ENCODE measurements at places on chromosomes 12 and 14.

DNA sequence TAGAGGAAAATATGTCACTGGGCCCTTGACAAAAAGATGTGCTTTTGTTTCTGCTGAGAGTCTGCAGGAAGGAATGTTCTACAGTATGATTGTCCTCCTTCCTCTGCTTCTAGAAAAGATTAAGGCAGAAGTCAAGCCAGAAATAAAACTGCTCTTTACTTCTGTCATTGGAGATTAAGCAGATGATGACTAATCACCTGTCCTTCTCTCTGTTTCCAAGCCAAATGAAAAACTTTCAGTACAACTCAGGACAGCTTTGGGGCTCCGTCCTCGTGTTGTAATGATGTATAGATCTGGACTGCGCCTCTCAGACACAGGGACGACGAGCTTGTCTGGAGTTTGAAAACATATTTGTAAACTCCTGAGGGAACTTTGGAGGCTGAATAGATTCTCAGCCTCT lies 159.3 kb downstream of the DYRK2 start:
- DNase-seq, result no peak

GRCh38 chr12:64029013-64029857 lies 184.7 kb downstream of the SRGAP1 start:
- DNase-seq, result no peak

DNA sequence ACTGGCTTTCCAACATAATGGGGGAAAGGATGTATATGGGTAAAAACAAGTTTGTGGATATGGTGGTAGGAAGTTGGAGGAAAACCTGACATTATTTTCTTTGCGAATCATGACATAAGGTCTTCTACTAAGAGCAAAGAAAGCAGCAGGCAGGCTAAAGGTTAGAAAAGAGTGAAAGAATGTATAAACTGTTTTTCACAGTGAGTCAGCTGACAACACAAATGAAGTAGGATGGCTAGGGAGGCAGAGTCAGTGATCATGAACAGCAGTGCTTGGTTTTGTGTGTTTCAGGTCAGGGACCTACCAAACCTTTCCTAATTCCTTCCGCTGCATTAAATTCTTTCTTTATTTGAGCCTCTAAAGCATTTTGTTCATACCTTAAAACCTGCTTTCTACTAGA lies 46.3 kb upstream of the CATSPERB start:
- DNase-seq, result no peak

- DNase-seq, result no peak
These were observed 82.4 kb downstream of the IPO8 start for GRCh38 chr12:30613119-30613830.

GRCh38 chr14:102565959-102566358 lies 26.5 kb upstream of the RCOR1 start:
- DNase-seq, result no peak

- no peak for DNase-seq
These were observed 242.2 kb upstream of the OR4E1 start for GRCh38 chr14:21915826-21916225.

DNA sequence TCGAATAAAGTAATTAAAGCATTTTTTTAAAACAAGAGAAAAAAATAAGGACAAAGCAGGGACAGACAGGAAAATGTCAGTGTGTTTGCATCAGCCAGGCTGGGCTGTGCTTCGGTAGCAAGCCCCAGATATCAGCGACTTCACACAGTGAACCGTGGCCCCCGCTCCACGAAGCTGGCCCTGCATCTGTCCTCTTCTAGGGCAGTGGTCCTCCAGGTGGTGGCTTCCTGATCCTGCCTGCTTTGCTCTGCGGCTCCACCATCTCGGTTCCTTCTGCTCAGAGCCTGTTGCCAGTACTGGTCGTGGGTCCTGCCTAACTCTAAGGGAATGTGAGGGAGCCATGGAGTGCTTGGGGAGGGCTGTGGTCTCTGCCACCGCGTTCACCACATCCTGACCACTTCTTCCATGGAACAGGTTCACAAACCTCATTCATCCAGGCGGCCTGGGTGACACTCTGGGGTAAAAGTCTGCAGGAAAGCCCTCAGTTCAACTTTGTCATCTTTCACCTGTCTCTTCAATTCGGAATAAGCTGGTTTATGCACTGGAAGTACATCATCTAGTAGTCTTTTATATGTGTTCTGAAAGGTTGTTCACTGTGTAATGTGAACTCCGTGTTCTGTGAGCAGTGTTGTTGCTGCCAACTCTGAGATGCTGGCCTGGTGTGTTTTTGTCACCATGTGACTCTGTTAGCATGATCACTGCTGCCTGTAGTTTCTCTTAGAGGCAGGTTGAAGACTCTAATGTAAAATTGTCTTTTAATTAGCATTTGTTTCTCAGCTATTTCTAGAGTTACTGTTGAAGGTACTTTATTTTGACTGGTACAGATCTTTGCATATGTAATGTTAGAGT lies 47.9 kb downstream of the ANKRD9 start:
- DNase-seq, result no peak

DNA sequence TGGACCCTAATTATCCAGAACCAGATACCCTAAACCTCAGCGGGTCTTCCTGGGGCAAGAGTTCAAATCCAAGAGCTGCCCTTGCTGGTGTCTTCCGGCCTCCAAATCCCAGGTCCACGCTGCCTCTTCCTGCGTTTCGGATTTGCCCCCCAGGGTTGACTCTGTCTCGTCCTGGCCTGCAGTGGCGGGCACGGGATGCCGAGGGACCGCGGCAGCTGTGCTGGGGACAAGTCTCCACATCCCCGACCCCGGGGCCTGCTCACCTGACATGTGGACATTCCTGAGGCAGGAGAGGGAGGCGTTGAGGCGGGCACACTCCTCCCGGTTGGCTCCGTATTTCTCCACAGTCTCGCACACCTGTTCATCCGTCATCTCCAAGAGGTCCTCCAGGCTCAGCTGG lies 113.6 kb downstream of the KSR2 start:
- no peak for DNase-seq

DNA sequence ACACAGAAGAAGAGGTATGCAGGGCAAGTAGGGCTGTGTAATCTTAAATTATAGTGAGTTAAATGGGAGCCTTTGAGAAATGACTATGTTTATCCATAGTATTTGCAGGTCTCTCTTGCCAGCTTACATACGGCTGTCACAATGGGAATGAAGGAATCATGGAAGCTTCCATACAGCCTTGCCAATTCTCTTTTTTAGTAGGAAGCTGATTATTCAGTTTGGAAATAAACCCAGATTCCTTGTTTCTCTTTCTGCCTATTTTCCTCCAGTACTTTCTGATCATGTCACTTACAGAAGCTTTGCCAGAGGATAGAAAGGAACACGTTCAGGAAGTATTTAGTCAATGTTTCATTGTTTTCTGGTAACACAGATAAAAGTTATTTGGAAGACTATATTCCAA lies 217.4 kb upstream of the DIO2 start:
- no peak for DNase-seq

- DNase-seq, result no peak
These were observed 1.6 kb downstream of the CMKLR1 start for GRCh38 chr12:108337235-108338223.

- no peak for DNase-seq
These were observed 207.5 kb downstream of the FOXN3 start for GRCh38 chr14:89209558-89209957.

GRCh38 chr12:85130646-85131045 lies 94.5 kb downstream of the LRRIQ1 start:
- DNase-seq, result no peak

- DNase-seq, result no peak
These were observed 4.6 kb downstream of the OVCH1 start for GRCh38 chr12:29492891-29493290.

DNA sequence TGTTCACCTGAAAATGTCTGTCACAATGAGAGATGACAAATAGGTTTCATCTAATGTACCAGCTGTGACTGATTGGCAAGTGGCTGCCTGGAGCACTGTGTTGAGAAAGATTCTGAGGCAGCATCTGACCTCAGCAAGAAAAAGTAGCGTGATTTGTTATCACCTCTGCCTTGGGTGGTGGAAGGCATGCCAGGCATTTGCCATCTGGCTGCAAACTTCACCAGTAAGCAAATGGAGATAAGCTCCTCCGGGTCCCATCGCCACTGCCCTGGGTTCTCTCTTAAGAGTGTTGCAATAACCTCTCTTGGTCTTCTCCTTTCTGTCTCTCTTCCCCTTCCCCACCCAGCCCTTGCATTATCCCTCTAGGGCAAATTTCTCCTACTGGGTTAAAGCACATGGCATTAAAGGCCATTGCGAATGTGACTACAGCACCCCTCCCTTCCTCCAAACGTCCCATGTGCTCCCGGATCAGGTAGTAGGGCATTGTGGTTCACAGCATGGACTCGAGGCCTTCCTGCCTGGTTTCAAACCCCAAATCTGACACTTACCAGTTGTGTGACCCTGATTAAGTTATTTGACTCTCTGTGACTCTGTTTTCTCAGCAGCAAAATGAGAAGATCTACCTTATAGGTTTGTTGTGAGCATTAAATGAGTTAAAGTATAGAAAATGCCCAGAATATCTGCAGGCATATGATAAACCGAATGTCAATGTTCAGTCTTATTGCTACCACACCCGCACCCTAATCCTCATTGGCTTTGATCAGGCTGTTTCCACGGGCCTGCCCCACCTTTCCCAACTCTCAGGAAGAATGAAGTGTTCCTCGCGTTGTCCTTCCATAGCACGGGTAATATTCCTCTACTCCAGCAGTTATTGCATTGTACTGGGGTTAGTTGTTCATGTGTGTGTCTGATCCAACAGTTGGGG lies 8.2 kb upstream of the LGALS3 start:
- DNase-seq, result no peak

DNA sequence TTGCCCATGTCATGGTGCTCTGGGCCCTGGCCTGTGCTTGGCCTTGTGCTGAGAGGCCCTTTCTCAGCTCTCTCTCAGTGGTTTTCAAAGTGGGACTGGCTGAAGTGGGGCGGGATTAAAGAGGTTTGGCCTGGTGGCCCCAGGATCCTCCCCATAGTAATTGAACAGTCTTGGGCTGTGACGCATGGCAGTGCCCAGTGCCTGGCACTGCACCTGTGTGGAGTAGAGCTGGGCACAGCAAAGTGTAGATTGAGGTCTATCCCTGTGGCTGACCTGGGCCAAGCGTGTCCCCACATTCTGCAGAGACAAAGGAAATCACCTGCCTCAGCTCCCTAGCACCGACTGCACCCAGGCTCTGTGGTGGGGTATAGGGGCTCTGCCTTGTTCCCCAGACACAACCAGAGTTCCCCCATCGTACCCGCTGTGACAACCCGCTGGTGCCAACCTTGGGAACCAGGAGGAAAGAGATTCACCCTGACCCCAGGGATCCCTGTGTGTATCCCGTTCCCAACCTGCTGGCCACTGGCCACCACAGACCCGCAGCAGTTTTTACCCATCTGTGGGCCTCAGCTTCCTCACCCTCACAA lies 9.9 kb upstream of the CYP46A1 start:
- DNase-seq, result no peak

- DNase-seq, result no peak
These were observed 977.2 kb upstream of the USP15 start for GRCh38 chr12:61282790-61283575.

GRCh38 chr12:68953536-68953935 lies 20.6 kb upstream of the CPM start:
- no peak for DNase-seq

DNA sequence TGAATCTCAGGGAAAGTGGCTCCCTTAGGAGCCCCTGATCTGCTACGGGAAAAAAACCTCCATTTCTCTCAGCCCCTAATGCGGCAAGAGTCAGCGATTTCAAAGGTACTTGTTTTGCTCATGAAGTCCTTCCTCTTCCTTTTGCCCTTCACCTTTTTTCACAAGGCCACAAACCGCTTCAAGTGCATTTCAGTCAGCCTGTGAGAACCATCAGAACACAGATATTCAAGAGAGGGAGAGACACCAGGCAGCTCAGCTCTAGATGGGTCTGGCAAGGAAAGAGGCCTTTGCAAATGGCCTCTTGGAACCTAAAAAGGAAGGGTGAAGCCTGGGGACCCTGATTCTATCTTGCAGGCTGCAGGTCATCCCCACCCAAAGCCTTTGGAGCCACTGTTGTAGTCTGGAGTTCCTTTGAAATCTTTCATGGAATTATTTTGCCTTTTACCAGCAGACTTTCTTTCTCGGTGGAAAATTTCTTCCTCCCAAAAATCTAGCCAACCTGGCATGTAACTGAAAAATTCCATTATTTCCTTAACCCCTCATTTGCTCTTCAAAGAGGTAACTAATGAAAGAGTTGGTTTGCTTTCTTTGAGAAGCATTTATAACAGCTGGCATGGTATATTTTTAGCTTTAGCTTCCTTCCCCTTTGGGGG lies 145.0 kb downstream of the SAMD4A start:
- DNase-seq, result no peak

- DNase-seq, result no peak
These were observed 79.4 kb upstream of the GZMB start for GRCh38 chr14:24713404-24713803.

DNA sequence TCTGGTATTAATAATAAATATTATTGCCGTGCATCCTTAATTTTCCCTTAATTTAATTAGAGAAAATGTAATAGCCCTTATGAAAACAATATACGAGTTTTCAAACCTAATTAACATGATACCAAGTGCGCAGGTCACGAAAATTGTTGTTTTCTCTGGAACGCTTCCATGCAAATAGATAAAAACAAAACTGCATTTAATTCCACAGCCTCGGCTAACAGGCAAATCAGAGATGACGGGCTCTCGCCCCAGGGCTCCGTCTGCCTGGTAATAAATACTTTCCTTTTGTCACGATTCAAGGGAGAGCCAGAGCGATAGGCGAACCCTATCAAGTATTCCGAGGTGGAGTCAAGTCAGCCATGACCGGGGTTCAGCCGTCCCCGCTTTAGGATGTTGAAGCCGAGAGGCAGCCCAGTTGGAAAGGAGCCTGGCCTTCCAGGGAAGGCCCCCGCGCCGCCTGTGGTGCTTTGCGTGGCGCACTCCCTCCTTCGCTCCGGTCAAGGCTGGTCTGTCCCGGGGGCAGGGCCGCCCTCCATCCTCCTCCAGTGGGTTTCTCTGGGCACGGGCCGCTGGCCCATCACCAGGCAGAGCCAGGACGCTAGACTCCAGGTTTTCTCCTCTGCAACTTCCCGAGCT lies 137.8 kb upstream of the GSC start:
- no peak for DNase-seq

- no peak for DNase-seq
These were observed 3.9 kb downstream of the CD63 start for GRCh38 chr12:55724940-55725309.

GRCh38 chr14:99534863-99535262 lies 53.7 kb downstream of the CCNK start:
- DNase-seq, result no peak

- DNase-seq, result no peak
These were observed 269.3 kb downstream of the SNAPC1 start for GRCh38 chr14:62031504-62031903.

- no peak for DNase-seq
These were observed 8.5 kb downstream of the RDH12 start for GRCh38 chr14:67710209-67710608.

GRCh38 chr14:23252006-23252405 lies 14.3 kb downstream of the RNF212B start:
- DNase-seq, result no peak

GRCh38 chr12:31900271-31900670 lies 58.9 kb upstream of the RESF1 start:
- no peak for DNase-seq

GRCh38 chr12:57936513-57936883 lies 4.9 kb upstream of the ATP23 start:
- no peak for DNase-seq

Measured in mesothelial cell of epicardium (in vitro differentiated cells).